Vagina (tissue), 2 donors: ENCODE measurements at places on chromosomes 6 and 20.

- no peak for DNase-seq
Measured at GRCh38 chr6:148747471-148748165, 788 bp downstream of the UST start.

DNA sequence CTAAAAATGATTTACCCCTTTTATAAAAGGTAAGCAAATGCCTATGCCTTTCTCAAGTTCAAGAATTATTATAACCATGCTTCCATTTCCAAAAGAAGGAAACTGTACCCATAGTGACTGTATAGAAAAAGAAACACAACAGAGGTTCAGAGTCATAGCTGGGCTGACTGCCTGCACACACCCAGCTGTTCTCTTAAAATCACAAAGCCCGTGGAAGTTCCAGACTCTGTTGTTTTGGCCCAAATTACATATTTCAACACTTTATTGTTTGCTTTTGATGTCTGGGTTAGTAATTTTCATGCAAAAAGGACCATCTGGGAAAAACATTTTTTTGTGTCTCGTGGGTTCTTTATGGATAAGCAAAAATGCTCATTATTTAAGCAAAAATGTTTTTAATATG lies 99.2 kb downstream of the LCA5 start:
- no peak for DNase-seq

GRCh38 chr6:155517294-155517693 lies 61.7 kb upstream of the NOX3 start:
- no peak for DNase-seq

DNA sequence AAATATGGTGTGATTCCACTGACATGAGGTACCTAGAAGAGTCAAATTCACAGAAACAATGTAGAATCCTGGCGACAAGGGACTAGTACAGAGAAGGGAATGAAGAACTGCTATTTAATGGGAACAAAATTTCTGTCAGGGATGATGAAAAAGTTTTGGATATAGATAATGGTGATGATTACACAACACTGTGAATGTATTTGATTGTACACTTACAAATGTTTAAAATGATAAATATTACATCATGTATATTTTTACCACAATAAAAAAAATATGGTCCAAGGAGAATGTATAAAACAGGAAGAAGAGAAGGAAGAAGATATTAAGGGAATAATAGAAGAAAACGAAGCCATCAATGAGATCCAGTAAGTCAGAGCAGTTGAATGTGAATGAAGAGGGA lies 8.4 kb upstream of the E2F3 start:
- DNase-seq, result no peak

- DNase-seq, result no peak
Measured at GRCh38 chr20:63587776-63588591, 13.9 kb upstream of the HELZ2 start.

DNA sequence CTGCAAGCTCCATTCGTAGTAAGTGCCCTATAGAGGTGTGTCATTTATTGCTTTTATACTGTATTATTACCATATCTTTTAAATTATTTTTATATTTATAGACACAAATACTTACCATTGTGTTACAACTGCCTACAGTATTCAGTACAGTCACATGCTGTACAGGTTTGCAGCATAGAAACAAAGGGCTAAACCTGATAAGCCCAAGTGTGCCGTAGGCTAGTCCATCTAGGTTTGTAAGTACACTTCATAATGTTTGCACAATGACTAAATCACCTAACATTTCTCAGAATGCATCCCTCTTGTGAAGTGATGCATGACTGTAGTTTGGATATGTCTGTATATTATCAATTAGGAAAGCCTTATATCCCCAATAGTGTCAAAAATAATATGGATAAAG lies 122.8 kb downstream of the CLVS2 start:
- DNase-seq, result no peak

- no peak for DNase-seq
Measured at GRCh38 chr20:43988451-43988850, 73.8 kb downstream of the TOX2 start.

DNA sequence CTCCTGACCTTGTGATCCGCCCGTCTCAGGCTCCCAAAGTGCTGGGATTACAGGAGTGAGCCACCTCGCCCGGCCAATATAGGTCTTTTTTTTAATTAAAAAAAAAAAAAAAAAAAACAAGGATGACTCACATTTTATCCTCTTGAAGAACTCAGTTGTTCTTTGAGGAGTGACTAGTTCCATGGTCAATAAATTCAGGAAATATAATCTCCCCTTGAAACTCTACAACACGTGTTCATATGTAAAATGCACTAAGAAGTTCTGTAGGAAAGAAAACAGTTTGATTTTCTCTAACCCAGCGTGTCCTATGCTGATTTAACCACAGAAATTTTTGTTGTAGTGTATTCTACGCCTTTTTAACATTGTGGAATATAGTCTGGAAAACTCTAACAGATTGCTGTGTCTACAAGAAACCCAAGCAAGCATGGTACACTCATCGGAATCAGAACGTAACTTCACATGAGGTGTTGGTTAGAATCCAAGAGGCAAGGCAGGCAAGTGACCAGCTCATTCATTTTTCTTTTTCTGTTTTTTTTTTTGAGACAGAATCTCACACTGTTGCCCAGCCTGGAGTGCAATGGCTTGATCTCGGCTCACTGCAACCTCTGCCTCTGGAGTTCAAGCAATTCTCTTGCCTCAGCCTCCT lies 79.0 kb upstream of the ZNF217 start:
- DNase-seq, result no peak

GRCh38 chr6:39777218-39777617 lies 15.0 kb upstream of the DAAM2 start:
- no peak for DNase-seq

- no peak for DNase-seq
Measured at GRCh38 chr6:158595223-158595622, 35.3 kb downstream of the TMEM181 start.

DNA sequence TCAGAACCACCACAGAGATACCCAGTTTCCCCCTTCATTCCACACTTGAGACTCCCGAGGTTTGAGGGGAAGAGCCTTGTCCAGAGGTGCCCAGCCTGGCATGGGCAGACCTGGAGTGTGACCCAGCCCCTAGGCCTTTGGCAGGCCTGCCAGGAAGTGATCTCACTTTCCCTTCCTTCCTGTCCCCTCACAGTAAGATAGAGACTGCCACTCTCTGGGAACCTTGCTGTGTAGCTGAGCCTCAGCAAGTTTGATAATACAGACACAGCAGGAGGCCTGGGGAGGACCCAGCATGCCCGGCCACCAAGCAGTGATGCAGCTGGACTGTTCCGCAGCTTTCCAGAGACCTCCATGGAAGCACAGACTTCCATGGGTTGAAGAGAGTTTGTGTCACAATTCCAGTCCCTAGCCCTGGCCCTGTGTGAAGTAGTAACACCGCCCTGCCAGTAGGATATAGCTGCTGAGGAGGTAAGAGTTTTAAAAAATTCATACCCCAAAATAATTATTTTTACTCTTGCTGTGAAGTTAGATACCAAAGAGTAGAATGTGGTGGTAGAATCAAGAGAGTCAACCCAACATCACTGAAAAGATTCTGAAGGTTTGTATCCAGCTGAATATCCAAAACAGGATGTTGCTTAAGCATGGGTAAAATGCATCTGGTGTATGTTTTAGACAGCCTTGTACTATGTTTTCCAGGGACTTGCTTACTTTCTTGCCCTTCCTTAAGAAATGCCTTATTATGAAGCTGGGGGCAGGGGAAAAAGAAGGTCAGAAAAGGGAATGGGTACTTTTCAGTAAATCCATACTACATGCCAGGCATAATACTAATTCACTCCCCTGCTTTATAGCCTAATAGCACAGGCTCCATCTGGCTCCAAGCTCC lies 16.3 kb downstream of the PKIG start:
- no peak for DNase-seq

DNA sequence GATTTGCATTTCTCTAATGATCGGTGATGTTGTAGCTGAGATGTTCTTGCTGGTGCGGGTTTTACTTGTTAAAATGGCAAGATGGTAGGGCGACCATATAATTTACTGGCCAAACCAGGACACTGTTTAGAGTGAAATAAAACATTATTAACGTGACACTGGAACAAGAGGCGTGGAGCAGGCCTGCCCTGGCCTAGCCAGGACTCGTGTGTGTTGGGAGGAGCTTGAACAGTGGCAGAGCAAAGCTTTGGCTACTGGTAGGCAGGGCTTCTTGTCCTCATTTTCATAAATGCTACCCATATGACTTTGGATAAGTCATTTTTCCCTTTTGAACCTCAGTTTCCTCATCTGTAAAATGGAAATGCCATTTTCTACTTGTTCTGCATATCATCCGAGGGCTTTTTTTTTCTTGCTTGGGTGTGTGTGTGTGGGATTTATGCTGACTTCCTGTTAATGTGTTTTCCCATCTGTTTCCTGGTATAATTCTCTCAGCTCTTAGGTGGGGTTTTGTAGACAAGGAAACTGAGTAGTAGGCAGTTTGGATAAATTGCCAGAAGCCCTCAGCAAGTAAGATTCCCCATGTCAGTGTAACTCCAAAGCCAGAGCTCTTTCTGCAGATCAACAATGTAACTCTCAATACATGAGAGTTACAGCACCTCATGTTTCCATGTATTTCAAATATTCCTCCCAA lies 81.7 kb downstream of the TOX2 start:
- DNase-seq, result no peak

- no peak for DNase-seq
Measured at GRCh38 chr6:15623276-15624116, 39.3 kb downstream of the DTNBP1 start.

- DNase-seq, result no peak
Measured at GRCh38 chr20:36463212-36464061, 77.9 kb upstream of the MYL9 start.

DNA sequence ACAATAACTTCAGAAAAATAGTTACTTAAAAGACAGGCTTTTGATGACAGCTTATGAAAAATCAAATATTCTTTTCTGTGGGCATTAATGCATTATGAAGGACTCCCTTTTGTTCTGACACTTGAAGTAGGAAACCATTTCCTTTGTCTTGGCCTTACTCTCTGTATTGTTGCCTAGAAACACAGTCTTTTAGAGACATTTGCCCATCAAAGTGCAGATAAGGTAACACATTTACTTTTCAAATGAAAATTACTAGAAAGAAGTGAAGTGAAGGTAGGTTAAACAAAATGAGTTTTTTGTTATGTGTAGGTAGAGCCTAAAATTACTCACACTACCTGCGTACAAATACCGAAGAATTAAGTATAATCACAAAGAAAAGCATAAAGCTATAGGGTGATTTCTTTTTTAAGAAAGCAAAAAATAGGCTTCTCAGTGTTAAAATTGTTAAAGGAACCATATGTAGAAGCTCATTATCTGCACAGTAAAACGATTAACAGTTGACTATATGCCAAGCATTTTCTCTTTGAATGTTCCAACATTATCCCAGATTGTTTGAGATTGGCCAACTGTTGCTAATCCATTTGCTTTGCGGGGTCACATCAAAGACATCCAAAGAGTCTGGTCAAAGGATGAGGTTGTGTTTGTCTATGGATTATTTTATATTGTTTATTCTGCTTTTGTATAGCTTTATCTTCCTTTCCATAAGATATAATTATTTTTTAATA lies 542.0 kb upstream of the RNF217 start:
- DNase-seq, result no peak

DNA sequence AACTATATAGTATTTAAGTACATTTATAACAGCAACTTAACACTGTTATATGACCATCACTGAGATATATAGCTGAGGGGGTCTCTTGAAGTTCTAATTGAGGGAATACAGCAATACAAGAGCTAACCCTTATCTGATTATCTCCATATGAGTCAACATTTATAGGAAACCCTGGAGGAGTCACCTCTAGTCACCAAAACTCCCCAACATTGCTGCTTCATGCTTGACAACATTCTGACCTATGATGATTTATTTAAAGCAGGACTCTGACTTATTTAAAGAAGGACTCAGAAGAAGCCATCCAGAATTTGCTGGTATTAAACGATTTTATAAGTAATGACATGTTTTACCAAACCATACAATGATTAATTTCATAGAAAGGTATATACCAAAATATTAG lies 182.6 kb upstream of the NOX3 start:
- DNase-seq, result no peak

DNA sequence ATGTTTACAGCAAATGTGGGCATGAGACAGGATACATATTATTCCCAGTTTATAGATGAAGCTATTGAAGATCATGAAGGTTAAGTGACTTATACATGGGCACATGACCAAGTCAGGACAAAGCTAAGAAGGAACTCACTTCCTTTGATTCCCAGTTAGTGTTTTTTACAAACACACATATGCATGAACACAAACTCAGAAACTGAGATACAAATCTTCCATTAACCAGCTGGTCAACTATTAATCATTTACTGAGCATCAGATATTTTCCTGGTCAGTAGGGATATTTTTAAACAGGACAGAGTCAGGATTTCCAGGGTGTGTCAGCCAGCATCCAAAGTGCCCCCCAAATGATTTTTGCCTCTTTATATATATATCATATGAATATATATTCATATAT lies 222.2 kb downstream of the OGFRL1 start:
- DNase-seq, result no peak

DNA sequence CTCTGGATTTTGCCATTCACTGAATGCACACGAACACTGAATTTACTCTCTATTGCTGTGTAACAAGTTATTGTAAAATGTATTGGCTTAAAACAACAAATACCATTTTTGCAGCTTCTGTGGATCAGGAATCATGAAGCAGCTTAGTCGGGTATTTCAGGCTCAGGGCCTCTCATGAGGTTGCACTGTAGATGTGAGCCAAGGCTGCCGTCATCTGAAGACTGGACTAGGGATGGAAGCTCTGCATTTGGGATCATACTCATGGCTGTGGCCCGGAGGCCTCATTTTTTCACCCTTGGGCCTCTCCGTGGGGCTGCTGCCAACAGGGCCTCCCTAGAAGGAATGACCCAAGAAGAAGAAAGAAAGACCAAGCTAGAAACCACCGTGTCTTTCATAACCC lies 492.4 kb upstream of the CDH4 start:
- no peak for DNase-seq

DNA sequence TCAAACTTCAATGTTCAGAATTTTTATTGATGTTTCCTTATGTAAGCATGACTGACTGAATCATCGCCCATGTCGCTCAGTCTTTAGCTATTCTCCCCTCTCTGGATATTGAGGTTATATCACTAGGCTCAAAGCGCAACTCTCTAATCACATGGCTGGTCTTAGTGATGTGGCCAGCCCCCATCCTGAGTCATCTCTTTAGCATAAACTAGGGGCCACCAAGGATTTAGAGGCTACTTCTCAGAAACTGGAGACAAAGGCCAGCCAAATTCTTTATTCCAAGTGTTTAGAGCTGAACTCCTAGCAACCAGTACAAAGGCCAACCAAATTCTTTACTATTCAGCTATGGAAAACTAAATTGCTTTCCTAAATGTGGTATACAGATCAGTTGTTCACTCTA lies 61.4 kb downstream of the FAM135A start:
- DNase-seq, result no peak

GRCh38 chr6:82988930-82989351 lies 76.7 kb downstream of the UBE3D start:
- no peak for DNase-seq

DNA sequence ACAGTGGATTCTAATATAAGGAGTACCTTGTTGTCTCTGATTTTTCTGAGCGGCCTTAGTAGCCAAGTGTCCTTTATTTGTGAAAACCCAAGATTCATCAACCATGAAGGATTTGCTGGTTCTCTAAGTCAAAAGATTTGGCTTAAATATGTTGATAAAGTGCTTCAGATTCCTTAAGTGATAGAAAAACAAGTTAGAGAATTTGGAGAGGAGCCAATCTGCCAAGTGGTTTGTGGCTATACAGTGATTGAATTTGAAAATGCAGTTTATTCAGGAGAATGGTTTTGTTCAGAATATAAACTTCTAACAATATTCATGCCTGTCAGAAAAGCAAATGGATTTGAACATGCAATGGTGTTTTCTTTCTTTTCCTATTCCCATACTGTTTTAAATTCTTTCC lies 54.8 kb downstream of the CAP2 start:
- DNase-seq, result no peak

- no peak for DNase-seq
Measured at GRCh38 chr6:52283111-52283510, 1.4 kb downstream of the MCM3 start.
